Karpas-422 (cell line): ENCODE measurements at places on chromosomes 16 and 17. TPM values are rescaled to one million over a fixed set of nuclear protein-coding genes. Genes with fewer than 3 reads are reported as not detected.

DNA sequence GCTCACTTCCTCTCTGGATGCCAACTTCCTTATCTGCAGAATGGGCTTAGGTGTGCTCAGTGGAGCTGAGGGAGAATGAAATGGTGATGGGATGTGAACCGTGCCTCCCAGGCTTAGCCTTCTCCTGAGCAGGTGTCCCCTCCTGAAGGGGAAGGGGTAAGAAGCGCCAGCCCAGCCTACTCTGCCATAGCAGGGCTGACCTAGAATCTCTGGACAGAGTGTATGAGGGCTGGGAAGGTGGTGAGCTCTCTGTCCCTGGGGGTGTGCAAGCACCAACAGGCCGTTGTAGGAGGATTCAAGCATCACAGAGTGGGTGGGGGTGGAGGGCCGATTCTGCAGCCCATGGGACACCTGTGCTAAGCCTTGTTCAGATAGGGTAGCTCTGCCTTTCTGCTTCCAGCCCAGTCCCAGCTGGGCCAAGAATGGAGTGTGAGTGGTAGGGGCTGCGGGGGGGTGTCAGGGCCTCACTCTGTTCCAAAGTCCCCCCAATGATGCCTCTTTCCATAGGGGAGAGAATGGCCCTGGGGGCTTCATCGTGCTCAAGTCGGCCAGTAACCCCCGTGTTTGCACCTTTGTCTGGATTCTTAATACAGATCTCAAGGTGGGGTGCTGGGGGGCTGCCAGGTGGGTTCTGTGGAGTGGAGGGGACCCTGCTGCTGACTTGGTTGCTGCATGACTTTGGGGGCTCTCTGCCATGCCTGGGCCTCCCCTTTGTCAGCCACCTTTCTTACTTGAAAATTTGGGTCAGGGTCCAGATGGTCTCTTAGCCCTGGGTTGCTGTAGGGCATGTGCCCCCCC is 3.2 kb upstream of the TCAP start:
- H3K36me3 ChIP-seq, result no peaks in the 10 kb centered on the region
- no peaks in the 10 kb centered on the region for H3K27me3 ChIP-seq
- no peak overlapping the region for H3K4me3 ChIP-seq
- H3K27ac ChIP-seq, result no peak overlapping the region

Gene C17orf78
- not detected in 2 replicates for total RNA-seq

Gene TBX2
- 0.07 TPM in 1 of 2 replicates, not detected in the other for total RNA-seq

GRCh38 chr16:78675951-78676792 is 576.7 kb downstream of the WWOX start:
- no peaks in the 10 kb centered on the region for H3K4me1 ChIP-seq
- DNase-seq, result peak; percentile 27
- no peaks in the 10 kb centered on the region for H3K27me3 ChIP-seq

- no peak overlapping the region for H3K27ac ChIP-seq
- no peaks in the 10 kb centered on the region for H3K36me3 ChIP-seq
Observed at GRCh38 chr16:57314161-57314785, 29.8 kb upstream of the PLLP start.

DNA sequence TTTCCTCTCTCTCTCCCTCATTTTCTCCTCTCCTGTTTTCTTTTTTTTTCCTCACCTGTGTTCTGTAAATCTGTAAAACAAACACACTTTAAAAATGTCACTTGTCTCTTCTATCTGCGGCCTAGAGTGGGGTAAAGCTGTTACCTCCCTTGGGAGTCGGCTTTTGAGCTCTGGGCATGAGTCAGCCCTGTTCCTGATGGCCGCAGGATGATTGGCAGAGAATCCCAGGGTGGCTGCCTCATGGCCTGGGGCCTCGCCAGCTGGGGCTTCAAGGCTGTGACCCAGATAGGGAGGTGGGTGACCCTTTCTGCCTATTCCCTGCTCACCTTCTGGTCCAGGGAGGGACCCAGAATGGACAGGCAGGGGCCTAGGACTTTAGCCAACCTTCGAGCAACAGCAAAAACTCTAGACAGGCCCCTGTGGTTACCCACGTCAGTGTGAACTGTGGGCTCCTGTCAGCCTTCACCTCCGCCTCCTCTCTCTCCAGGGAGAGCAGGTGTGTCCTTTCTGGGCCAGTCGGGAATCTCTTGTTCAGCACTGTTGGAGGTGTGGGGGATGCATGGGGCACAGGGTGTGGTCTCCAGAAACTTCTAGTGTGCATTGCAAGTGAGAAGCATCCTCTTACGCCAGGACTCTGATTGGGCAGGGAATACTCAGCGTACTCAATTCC is 87.4 kb downstream of the RAP1GAP2 start:
- H3K27me3 ChIP-seq, result no peaks in the 10 kb centered on the region
- no peak overlapping the region for H3K4me3 ChIP-seq
- no peaks in the 10 kb centered on the region for H3K36me3 ChIP-seq
- peaks cover 3% of the 10 kb centered on the region; the same call in 1 of the 2 replicates for H3K4me1 ChIP-seq
- DNase-seq, result no peak

DNA sequence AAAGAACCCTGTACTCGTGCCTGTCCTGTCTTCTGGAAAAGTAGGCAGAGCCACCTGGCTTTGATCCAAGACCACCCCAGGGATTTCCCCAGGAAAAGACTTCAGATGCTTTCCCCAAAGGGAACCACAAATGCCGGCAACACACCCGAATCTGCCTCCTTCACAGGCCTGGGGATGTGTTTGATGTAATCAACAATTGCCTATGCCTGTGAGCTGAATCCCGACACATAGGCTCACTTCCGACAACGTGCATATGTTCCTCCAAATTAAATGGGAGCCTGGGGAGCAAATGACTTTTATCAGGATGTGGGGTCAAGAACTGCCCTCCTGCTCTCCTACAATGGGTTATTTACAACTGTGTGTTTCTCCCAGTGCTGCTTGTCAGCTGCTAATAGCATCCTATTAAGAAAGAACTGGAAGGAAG is 535.2 kb upstream of the CDH11 start:
- H3K4me1 ChIP-seq, result no peaks in the 10 kb centered on the region
- no peak overlapping the region for H3K27ac ChIP-seq
- no peaks in the 10 kb centered on the region for H3K27me3 ChIP-seq
- H3K36me3 ChIP-seq, result no peaks in the 10 kb centered on the region
- no peak for DNase-seq
- no peak overlapping the region for H3K4me3 ChIP-seq

DNA sequence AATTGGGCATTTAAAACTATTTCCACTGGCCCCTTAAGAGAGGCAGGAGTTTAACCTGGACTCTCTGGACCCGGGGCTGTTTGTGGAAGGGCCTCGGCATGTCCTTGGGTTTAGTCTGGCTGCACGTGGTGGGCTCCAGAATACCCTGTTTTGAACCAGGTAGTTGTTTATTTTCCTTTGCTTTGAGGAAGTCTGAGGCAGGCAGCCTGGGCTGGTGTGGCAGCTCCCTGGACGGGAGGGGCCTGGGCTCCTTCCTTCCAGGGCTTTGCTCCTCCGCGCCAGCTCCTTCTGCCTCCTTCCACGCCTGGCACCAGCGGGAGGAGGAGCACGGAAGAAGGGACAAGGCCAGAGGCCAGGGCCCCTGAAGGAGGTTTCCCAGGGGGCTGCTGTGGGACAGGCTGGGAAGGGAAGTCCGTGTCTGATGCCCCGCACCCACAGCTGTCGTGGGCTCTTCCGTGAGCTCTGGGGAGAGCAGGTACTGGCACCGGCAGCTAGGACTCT is 15.5 kb downstream of the BANP start:
- H3K27ac ChIP-seq, result no peak overlapping the region
- H3K36me3 ChIP-seq, result 0 out of 2 replicates have a peak, but pooled peaks cover 9% of the 10 kb centered on the region
- no peak for DNase-seq
- no peaks in the 10 kb centered on the region for H3K4me1 ChIP-seq
- no peak overlapping the region for H3K4me3 ChIP-seq

DNA sequence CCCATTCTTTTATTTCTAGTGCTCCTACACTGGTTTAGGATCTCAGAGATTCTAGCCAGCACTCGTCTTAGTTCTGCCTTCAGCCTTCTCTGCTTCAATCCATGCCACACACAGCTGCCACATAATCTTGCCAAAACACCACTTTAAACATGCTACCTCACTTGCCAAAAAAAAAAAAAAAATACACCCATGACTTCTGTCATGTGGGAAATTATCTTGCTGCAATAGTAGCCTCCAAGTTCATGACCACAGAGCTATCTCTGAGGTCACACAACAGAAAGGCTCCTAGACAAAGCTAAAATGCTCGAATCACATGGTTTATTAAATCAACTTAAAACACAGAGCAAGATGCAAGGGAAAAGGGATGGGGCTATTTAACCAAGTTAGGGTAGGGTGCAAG is 18.1 kb downstream of the FZD2 start:
- no peaks in the 10 kb centered on the region for H3K4me1 ChIP-seq
- no peak for DNase-seq
- no peak overlapping the region for H3K27ac ChIP-seq
- no peaks in the 10 kb centered on the region for H3K27me3 ChIP-seq
- H3K36me3 ChIP-seq, result no peaks in the 10 kb centered on the region

DNA sequence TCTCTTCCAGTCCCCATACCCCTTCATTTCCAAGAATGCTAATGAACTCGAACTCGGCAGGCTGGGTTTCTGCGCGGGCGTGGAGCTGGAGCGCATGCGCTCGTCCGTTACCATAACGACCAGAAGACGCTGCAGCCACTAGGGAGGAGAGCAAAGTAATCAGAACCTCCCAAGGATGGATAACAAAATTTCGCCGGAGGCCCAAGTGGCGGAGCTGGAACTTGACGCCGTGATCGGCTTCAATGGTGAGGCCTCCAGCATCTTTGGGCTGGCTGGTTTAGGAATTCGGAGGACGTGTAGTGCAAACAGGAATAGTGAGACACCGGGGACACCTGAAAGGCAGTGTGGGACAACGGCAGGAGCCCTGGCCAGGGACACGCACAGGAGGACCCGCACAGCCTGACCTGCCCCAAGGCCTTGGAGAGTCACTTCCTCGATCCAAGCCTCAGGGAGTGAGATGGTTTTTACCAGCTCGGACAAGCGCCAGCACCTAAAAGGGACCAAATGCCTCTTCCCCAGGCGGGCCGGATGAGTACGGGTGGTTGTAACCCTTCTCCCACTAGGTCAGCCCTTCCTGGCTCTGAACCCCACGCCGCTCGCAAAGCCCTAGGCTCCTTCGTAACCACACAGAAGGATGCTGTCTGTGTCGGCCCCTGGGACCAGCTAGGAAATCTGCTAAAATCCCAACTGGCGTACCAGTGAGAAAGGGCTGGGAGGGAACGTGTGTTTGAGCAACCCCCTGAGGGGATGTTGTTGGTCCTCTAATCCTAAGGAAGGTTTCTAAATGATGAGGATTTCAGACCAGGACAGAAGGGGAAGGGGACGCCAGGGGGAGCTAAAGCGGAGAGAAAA is at the start of gene CFAP52:
Gene CFAP52, plus strand, starts transcription at position 122 of the 852 bp plus-strand sequence. Its CDS starts 54 bp downstream, at position 176.
- no peaks in the 10 kb centered on the region for H3K27me3 ChIP-seq
- H3K27ac ChIP-seq, result peak within 1 kb of the TSS; percentile 25; the same call in 1 of the 2 replicates
- H3K4me1 ChIP-seq, result peaks cover 24% of the 10 kb centered on the region
- peak within 1 kb of the TSS; percentile 90 for H3K4me3 ChIP-seq

GRCh38 chr16:28927815-28928214 is 2.8 kb upstream of the RABEP2 start:
- peak overlapping the region; percentile 59; the same call in 1 of the 2 replicates for H3K27ac ChIP-seq
- H3K4me3 ChIP-seq, result no peak overlapping the region
- peaks cover 44% of the 10 kb centered on the region for H3K4me1 ChIP-seq
- DNase-seq, result peak; percentile 41
- H3K36me3 ChIP-seq, result peaks cover 5% of the 10 kb centered on the region

Gene PKMYT1
- total RNA-seq, result 17.6 and 30.3 TPM in 2 replicates

Gene FZD2
- 0.56 and 2.4 TPM in 2 replicates for total RNA-seq

Gene NR1D1
- 0.65 and 0.67 TPM in 2 replicates for total RNA-seq

- H3K4me3 ChIP-seq, result no peak overlapping the region
- H3K27me3 ChIP-seq, result no peaks in the 10 kb centered on the region
- H3K4me1 ChIP-seq, result peaks cover 5% of the 10 kb centered on the region
Observed at GRCh38 chr17:38571833-38572668, 33.7 kb downstream of the SRCIN1 start.

DNA sequence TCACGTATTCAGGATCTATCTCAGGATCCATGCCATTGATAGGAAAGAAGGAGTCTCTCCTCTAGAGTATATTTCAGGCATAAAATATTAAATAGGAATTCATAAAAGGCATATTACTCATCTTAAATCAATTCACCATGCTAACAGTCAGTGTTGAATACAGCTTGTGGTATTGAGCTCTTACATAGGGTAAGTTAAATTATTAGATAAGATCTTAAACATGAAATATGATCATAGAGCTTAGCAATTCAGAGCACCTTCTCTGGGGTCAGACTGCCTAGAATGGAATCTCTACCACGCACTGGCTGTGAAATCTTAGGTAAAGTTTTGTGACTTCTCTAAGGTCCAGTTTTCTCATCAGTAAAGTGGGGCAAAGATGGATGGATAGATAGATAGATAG is 20.7 kb downstream of the MARCHF10 start:
- H3K4me3 ChIP-seq, result no peak overlapping the region
- no peaks in the 10 kb centered on the region for H3K36me3 ChIP-seq
- H3K4me1 ChIP-seq, result no peaks in the 10 kb centered on the region
- no peaks in the 10 kb centered on the region for H3K27me3 ChIP-seq
- no peak for DNase-seq

- no peaks in the 10 kb centered on the region for H3K36me3 ChIP-seq
- no peak for DNase-seq
- H3K4me1 ChIP-seq, result peaks cover 13% of the 10 kb centered on the region
- no peak overlapping the region for H3K4me3 ChIP-seq
Observed at GRCh38 chr16:4110680-4111079, 5.6 kb downstream of the ADCY9 start.

Gene SMIM5
- not detected in 2 replicates for total RNA-seq

- peaks cover 25% of the 10 kb centered on the region for H3K4me1 ChIP-seq
- peaks cover 9% of the 10 kb centered on the region; the same call in 1 of the 2 replicates for H3K36me3 ChIP-seq
- H3K4me3 ChIP-seq, result no peak overlapping the region; the same call in 1 of the 2 replicates
- no peak for DNase-seq
- no peak overlapping the region for H3K27ac ChIP-seq
- no peaks in the 10 kb centered on the region for H3K27me3 ChIP-seq
Observed at GRCh38 chr17:40175928-40176753, 1.1 kb upstream of the RAPGEFL1 start.

DNA sequence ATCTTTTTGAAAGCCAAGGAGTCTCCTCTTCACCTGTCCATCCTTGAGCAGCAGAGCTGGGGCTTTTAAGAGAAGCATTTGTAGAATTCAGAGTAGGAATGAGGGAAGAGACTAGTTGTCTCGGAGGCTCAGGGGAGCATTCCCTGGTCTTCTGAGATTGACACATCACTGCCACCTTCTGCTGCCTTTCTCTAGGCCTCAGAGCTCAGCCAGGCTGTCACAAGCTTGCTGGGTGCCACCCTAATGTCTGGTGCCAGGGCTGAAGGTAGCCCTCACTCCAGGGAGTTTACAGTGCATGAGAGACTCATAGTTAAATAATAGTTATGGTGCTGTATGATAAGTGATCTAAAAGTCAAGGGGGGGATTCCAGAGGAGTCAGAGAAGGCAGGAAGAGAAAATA is 39.7 kb downstream of the B9D1 start:
- H3K4me1 ChIP-seq, result peaks cover under 1% of the 10 kb centered on the region
- no peak for DNase-seq
- 0 out of 2 replicates have a peak, but pooled peaks cover 2% of the 10 kb centered on the region for H3K27me3 ChIP-seq

GRCh38 chr17:39212841-39213480 is 12.8 kb downstream of the STAC2 start:
- DNase-seq, result no peak
- H3K36me3 ChIP-seq, result no peaks in the 10 kb centered on the region
- no peak overlapping the region for H3K27ac ChIP-seq
- H3K4me1 ChIP-seq, result peaks cover 26% of the 10 kb centered on the region
- no peaks in the 10 kb centered on the region for H3K27me3 ChIP-seq
